ENCODE measurements at places on chromosomes 5 and 9. TPM values are rescaled to one million over a fixed set of nuclear protein-coding genes. Genes with fewer than 3 reads are reported as not detected.

DNA sequence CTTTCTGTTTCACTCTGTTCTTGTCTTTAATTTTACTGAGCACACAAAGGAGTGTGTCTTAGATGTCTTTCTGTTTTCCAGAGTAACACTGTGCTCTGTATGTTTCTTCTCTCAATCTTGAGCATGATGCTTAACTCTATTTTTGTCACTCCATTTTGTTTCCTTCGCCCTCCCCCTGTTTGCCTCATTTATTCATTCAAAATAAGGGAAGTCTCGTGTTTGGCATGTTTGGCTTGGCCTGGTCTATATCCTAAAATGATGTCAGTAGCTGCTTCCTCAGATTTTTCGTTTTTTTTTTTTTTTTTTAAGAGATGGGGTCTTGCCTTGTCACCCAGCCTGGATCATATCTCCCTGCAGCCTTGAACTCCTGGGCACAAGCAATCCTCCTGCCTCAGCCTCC is 22.0 kb downstream of the ZNF618 start:
- no peak overlapping the region for H3K27ac ChIP-seq
- H3K4me3 ChIP-seq = no peak overlapping the region
- no peaks in the 10 kb centered on the region for H3K4me1 ChIP-seq
- no peaks in the 10 kb centered on the region for H3K36me3 ChIP-seq
- no peaks in the 10 kb centered on the region for H3K27me3 ChIP-seq
- DNase-seq = no peak

GRCh38 chr5:178247481-178248456 is 15.2 kb upstream of the PHYKPL start:
- no peak for DNase-seq
- H3K4me3 ChIP-seq = no peak overlapping the region
- H3K4me1 ChIP-seq = no peaks in the 10 kb centered on the region
- no peaks in the 10 kb centered on the region for H3K36me3 ChIP-seq

GRCh38 chr5:117947836-117948235 is 1040.5 kb downstream of the DTWD2 start:
- no peak for DNase-seq
- no peak overlapping the region for H3K4me3 ChIP-seq
- no peaks in the 10 kb centered on the region for H3K36me3 ChIP-seq

- H3K4me3 ChIP-seq = no peak overlapping the region
- DNase-seq = no peak
These were observed 31.7 kb downstream of the ALG2 start for GRCh38 chr9:99189887-99190596.

DNA sequence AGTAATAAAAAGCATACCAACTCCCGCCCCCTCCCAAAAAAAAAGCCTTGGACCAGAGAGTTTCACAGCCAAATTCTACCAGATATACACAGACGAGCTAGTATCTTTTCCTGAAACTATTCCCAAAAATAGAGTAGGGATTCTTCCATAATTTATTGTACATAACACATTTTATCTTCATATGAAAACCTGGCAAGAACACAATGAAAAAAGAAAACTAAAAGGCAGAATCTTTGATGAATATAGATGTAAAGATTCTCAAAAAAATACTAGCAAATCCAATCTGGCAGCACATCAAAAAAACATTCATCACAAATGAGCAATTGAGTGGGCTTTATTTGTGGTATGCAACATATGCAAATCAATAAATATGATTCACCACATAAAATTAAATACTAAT is 798.8 kb downstream of the CDH18 start:
- H3K27me3 ChIP-seq = no peaks in the 10 kb centered on the region
- no peak for DNase-seq
- no peak overlapping the region for H3K4me3 ChIP-seq
- no peak overlapping the region for H3K27ac ChIP-seq

GRCh38 chr5:167096816-167097215 is 1194.6 kb upstream of the WWC1 start:
- DNase-seq = no peak
- no peaks in the 10 kb centered on the region for H3K36me3 ChIP-seq
- no peaks in the 10 kb centered on the region for H3K27me3 ChIP-seq
- no peak overlapping the region for H3K27ac ChIP-seq

NR3C1 gene
- 17.8 TPM for total RNA-seq

STOML2 gene
- total RNA-seq = 161 TPM
